ENCODE measurements at places on chromosomes 6 and 20.

DNA sequence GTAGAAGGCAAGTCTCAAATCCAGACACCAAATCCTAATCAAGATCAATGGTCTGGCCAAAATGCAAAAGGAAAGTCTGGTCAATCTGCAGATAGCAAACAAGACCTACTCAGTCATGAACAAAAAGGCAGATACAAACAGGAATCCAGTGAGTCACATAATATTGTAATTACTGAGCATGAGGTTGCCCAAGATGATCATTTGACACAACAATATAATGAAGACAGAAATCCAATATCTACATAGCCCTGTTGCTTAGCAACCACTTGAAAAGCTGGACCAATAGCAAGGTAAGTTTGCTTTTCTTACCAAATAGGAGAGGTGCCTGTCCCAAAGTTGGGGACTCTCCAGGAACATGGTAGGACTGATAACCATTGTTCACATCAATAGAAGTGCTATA is 2.0 kb downstream of the SEMG2 start:
- no peak for DNase-seq

DNA sequence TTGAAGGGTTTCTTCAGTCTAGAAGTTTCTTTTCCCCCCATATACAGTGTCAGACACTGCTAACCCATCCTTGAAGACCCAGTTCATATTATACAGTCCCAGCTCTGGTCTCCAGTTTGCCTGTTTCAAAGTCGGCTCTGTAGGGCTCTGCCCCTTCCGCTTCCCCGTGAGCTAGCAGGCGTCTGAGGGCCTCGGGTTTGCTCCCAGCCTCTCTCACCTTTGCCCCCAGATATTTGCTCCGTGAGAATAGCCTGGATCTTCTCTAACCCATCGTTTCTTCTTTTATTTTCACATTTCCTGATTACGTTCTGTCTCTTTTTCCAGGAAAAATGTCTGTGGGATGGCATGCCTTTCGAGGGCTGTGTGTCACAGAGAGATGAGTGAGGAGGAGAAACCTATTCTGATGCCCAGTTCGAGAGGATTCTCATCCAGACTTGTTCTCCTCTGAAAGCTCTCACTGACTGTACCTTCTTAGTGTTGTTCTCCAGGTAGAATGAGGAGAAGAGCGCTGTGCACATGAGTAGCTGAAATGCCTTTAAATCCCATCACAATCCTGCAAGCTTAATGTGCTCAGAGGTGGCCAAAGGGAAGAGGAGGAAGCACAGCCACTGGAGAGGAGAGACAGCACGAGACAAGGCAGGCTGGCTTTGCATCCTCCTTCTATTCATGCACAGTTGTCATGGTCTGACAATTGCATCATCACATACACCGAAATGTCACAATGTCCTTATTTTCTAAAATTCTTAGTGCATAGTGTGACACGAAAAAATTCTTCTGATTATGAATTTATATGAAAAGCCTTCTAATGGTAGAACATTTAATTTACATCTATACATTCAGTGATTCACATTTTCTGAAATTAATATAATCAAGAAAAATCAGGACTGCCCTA is 171.1 kb downstream of the FOXA2 start:
- no peak for DNase-seq

- DNase-seq = no peak
These were observed 34.0 kb upstream of the THBS2 start for GRCh38 chr6:169287675-169288074.

DNA sequence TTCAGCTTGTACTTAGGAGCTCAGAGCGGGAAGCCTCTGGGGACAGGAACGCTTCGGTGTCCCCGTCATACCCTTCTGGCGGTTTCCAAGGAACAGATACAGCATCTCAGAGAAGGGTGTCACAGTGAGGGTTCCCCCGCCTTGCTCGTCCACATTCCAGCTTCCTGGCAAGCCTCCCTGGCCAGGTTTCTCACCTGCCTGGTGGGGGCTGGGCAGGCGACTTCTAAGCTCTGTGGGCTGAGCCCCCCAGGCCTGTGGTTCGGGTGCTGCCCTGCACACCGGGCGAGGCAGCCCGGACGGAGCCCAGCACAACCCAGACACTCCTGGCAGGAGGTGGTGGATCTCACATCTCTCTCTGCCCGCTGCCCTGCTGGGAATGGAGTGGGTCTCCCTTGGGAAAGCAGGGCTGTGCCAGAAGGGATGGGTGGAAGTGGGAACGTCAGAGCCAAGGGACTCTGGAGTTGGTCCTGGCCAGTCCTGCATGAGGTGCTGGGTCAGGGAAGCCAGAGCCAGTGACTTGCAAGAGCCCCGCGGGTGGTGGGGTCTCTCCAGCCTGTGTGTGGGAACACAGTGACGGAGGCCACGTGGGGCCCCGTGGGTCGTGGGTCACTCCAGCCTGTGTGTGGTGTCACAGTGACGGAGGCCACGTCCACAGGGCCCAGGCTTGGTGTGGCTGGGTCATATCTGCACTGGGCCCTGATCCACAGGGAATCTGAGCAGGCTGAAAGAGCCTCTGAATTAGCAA is 47.7 kb upstream of the SMOC2 start:
- DNase-seq = no peak

- no peak for DNase-seq
These were observed 64.2 kb downstream of the SGK1 start for GRCh38 chr6:134253681-134254080.

- DNase-seq = no peak
These were observed 4.9 kb upstream of the ZFP57 start for GRCh38 chr6:29685718-29686326.

DNA sequence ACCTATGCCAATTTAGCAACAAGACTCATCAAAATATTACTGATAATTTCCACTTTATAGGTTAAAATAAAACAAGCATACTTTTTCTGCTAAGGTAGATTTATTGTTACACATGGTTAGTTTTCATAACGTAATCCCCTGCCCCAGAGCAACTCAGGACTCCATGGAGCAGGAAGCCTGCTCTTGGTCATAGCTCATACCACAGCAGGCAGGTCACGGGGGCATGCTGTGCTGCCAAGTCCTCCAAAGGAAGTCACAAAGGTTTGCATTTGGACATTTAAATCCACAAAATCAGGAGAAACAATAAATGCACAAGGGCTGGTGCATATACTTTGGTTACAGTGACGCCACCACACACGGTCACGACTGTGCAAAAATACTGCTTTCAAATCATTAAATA is 12.5 kb downstream of the GZF1 start:
- DNase-seq = no peak

DNA sequence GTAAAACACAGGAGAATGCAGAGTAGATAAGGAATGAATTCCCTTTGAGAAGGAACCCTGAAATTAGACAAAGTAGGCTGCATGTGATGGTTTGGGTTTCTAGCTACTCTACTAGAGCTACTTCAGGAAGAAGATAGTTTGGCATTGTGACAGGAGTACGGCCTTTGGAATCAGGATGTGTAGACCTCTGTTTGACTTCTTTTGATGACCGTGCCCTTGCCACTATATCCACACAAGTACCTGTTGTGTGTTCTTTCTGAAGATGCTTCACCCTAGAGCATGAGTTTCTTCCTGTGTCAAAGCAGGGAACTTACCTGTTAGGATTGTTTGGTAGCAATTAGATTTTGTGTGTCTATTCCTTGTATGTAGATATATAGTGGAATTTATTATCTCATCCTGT is 41.7 kb downstream of the CD2AP start:
- DNase-seq = no peak

GRCh38 chr20:6884114-6884513 is 116.6 kb downstream of the BMP2 start:
- DNase-seq = no peak

DNA sequence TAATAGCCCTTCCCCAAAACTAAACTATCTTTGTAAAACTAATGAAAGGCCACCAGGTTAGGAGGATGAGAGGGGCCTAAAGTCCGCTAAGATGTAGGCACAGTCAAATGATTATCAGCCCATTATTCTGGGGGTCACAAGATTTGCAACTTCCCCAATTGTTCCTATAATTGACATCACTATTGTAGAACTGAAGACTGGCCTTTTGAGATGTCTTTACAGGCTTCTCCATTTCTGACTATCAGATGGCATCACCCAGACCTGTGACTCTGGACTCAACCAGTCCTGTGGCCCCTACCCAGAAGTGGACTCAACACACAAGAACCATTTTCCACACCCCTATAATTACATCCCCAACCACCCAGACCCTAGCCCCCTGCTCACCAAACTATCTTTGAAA is 61.5 kb upstream of the MAP7 start:
- DNase-seq = no peak

DNA sequence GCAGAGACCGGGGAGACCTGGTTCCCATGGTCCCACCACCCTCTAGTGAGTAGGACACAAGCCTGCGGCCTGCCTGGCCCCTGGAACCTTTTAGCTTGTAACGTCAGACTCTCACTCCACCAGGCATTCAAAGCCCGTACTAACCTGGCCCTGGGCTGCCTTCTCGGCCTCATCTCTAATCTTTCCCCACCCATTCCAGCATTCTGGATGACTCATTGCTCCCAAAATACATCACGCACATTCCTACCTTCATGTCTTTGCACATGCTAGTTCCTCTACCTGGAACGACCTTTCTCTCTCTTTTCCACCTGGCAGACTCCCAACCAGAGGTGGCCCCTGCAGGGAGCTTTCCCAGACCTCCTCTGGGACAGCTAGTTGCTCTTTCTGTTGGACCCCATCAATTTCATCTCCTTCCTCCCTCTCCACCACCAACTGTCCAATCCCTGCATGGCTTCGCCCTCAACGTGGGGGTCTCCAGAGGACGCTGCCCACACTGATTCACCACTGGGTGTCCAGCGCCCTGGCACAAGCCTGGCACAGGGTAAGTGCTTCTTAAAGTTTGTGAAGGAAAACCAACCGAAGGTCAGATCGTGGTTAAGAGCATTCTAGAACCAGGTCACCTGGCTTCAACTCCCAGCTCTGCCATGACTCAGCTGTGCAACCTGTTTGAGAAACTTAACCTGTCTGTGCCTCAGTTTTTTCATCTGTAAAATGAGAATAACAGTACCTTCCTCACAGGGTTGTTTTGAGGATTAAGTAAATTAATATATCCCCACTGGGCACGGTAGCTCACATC is 35.2 kb downstream of the JPH2 start:
- DNase-seq = no peak
